ENCODE measurements at places on chromosomes 2 and 18. TPM values are rescaled to one million over a fixed set of nuclear protein-coding genes. Genes with fewer than 3 reads are reported as not detected.

ELAC1 gene
- polyA plus RNA-seq, result 5.9 TPM

DNA sequence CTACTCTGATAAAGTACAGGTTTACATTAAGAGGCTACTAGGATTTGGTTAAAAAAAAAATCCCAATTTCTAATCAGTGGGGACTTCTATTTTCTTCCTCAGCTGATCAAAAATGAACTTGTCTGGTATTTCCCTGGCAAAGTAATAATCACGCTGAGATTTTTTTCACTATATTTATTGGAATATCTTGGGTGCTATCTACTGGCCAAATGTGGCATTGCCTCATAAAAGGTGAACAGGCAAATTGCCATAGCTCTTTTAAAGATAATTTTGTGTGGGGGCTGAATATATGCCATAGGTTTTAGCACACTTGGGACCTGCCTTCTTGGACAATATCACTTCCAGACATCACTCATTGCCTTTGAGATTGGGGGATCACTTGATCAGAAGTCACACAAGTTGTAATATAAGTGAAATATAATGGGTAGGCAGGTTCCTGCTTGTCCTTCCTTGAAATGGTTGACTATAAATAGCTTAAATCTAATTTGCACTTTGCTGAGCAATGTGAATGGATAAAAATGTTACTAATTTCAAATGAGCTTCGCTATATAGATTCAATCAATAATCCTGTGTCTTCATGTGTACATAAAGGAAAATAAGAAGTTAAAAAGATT is 7.0 kb upstream of the NXPH2 start:
- no peak for DNase-seq

GRCh38 chr18:26052505-26052904 is 37.9 kb downstream of the SS18 start:
- DNase-seq, result no peak

GRCh38 chr2:16745466-16745865 is 79.8 kb upstream of the CYRIA start:
- DNase-seq, result no peak

SALL3 gene
- not detected for polyA plus RNA-seq

FBXO41 gene
- polyA plus RNA-seq, result 2.7 TPM

FKBP1B gene
- 19.7 TPM for polyA plus RNA-seq

DNA sequence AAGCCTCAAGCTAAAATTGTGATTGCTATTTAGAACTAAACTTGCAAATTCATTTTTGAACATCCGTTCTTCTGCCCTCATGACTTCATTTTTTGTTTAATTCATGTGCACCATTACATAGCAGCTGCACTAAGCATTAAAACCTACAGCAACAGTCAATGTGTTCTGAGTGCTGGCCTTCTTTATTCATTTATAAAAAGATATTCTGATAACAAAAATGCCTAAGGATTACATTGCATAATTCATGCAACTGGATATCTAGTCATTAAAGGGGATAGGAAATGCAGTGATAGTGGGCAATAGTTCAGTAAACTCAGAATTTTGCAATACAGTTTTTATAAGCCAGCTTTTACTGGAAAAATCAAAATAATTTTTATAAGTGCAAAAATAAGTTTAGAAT is 294.4 kb upstream of the EPC2 start:
- no peak for DNase-seq

DNA sequence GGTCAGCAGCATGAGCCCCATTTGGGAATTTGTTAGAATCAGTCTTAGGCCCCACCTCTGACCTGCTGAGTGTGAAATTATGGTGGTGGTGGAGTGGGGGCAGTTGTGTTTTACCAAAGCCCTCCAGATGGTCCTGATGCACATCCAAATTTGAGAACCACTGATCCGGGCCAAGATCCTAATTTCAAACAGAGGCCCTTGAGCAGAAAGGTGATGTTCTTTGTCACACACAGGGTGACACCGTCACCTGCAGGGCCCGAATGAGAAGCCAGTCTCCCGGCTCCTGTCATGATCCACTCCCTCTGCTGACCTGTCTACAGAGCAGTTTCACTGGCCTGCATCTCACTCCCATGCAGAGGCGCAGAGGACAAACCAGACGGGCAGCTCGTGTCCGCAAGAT is 129.9 kb downstream of the TRIM43 start:
- no peak for DNase-seq

- DNase-seq, result no peak
Observed at GRCh38 chr18:46641917-46642316, 15.1 kb downstream of the LOXHD1 start.

Measured in AG04450 (cell line).